ENCODE measurements at places on chromosomes 1 and 21. TPM values are rescaled to one million over a fixed set of nuclear protein-coding genes. Genes with fewer than 3 reads are reported as not detected.

The DYRK3 gene
- total RNA-seq = 5.0 TPM

GRCh38 chr21:38567335-38567969 is 69.2 kb upstream of the ERG start:
- peak; percentile 72 for DNase-seq

- DNase-seq = no peak
Measured at GRCh38 chr1:94438692-94439276, 20.6 kb downstream of the ABCD3 start.

- DNase-seq = no peak
Measured at GRCh38 chr1:160451119-160451858, 50.9 kb downstream of the VANGL2 start.

GRCh38 chr1:52237430-52237829 is 95.5 kb downstream of the ZFYVE9 start:
- no peak for DNase-seq

DNA sequence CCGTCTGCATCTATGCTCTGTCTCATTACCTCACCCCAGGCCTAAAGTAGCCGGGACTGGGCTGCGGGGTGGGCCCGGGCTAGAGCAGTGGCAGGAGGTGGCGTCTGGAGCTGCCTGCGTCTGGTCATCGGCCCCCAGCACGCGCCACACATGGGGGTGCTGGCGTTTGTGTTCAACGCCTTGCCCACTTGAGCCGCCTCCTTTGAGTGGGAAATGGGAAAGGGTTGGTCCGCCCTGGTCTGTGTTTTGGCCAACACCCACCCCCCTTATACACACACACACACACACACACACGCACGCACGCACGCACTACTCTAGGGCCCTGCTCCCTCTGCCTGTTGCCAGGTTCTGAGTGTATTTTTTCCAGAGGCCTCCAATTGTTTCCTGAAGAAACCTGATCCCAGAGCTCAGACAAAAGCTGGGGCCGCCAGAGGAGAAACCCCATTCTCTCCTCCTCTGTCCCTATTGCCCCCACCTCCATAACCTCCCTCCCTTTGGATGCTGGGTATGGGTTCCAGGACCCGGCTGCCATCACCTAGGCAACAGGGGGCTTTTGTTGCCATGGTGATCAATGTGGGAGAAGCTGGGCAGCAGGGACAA is 10.1 kb downstream of the VANGL2 start:
- DNase-seq = peak; percentile 95

The FAM177B gene
- total RNA-seq = 0.18 TPM

The ZFYVE9 gene
- total RNA-seq = 27.4 TPM

- DNase-seq = no peak
Measured at GRCh38 chr1:205593967-205594366, 37.8 kb downstream of the ELK4 start.

The NKAIN1 gene
- total RNA-seq = 1.3 TPM

The SNRPE gene
- 137 TPM for total RNA-seq

DNA sequence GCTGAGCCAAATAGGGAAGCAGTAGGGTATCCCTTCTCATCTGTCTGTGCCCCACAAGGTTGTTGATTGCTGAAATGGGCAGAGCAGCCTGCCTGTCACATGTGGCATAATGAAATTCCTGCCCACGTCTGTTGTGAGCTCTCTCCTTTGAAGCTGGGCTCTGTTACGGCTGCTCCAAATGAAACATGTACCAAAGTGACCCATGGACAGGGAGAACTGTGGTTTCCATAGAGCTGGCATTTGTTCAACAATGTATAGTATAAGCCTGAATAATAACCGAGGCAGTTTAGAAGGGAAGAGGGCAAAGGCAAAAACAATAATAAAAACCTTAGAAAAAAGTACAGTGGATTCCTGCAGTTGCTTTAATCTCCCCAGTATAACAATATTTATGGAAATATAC is 149.7 kb downstream of the LYPLAL1 start:
- DNase-seq = no peak

The C1QTNF12 gene
- total RNA-seq = 8.2 TPM

Data from muscle of leg (tissue), 16 donors.